MV-4-11 (cell line): ENCODE measurements at places on chromosomes 16 and 17.

DNA sequence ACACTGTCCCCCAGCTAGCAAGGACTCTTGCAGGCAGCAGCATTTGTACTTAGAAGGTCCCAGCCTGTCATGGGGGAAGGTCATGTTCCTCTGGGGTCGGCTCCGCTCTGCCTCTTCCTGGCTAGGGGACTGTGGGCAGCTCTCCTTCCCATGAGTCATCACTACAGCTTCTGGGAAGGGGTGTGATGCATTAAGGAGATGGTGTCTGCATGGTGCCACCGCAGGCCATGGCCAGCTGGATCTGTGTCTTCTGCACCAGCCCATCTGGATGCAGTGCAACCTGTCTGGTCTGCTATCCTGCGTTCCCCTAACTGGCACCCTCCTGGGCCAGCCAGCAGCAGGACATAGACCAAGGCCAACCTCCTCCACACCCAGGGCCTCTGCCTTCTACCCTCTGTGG, 6.3 kb downstream of the STARD3 start:
- peak; percentile 27 for DNase-seq

GRCh38 chr16:84720177-84720579, 20.4 kb downstream of the USP10 start:
- DNase-seq = no peak

DNA sequence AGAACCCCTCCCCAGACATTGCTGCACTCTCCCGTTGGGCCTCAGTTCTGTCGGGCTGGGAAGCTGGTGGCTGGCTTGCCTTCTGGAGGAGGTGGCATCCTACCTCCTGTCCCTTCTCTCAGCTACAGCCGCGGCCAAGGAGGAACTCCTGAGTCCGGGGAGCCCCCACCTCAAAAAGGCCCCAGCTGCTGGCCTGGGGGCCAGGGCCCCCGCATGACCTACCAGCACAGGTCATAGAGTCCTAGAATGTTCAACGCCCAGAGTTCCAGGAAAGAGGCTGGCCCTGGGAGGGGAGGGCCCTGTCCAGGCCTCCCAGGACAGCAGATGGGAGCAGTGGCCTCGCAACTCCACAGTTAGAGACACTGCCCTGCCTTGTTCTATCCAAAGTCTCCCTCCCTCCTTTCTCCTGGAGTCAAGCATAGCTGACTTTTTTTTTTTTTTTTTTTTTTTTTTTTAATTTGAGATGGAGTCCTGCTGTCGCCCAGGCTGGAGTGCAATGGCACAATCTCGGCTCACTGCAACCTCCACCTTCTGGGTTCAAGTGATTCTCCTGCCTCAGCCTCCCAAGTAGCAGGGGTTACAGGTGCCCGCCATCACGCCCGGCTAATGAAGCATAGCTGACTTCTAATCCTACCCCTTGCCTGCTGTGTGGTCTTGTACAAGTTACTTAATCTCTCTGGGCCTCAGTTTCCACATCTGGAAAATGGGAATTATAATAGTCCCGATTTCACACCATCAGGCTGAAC, 7.1 kb downstream of the CARHSP1 start:
- DNase-seq = no peak

DNA sequence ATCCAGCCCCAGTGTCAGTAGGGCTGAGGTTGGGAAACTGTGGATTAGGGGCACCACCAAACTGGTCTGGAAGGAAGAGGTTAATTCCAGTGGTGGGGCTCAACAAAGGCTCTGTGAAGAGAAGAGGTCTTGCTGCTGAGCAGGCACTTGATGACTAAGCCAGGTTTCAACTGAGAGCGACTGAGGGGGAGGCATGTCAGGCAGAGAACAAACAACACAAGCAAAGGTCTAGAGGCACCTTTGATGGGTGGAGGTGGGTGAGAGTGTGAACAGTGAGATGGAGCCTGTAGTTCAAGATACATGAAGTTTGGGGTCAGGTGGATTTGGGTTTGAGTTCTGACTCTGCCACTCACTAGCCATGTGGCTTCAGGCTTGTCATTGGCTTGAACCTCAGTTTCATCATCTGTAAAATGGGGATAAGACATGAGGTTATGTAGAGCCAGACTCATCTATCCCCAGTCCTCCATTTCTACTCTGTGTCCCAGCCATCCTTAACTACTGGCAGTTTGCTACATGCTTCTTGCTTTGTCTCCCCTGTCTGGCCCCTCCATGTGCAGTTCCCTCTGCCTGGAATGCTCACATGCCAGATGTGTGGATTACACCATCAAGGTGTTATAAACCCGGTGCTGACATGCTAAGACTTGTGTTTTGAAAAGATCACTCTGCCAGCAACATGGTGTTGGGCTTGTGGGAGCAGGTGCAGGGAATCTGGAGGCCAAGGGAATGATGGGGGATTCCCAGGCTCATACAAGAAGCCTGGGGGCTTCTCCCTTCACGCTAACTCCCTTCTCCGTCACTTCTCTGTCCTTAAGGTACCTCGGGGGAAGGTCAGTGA, 3.0 kb upstream of the RMI2 start:
- DNase-seq = no peak

DNA sequence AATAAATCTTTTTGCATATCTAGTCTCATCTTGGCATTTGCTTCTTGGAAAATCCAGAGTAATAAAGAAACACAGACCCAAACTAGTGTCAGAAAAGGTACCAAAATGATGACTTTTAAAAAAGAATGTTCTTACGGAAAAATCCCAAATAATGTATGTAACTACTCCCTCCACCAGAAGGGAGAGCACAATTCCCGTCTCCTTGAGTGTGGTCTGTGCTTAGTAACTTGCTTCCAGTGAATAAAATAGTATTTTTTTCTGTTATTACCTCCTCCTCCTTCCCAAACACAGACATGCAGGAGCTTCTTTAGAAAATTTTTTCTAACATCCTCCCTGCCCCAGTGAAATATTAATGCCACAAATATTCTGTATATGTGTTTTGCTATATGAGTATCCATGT, 358.1 kb downstream of the ZFHX3 start:
- DNase-seq = no peak

- no peak for DNase-seq
Measured at GRCh38 chr17:49887086-49887743, 39.3 kb upstream of the TAC4 start.

DNA sequence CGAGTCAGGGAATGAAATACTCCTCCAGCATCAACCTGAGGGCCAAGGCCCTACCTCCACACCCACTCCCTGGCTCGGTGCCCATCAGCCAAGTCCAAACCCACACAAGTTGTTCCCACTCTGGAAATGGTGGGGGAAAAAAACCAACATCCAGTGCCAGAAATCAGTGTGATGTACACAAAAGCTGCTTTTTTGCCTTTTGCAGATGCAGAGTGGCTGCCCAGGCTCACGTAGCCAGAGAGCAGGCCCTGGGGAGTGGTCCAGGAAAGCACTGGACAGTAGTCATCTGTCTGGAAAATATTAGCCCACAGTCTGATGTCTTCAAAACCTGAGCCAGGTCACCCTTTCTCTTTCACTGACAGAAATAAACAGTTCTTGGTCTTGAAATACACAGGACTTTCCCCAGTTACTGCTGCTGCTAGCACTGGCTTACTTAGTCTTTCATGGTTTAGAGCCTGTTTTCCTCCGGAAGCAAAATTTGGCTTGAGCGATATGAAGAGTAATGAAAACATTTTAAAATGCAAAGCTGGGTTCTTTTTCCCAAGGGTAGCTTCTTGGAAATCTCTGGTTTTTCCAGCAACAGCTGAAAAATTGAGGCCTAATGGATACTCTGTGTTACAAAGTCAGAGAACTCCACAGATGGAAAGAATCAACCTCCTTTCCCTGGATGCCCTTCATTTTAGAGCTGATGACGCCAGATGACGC, 18.2 kb upstream of the NOS2 start:
- no peak for DNase-seq

GRCh38 chr16:22665048-22665797, 148.7 kb upstream of the HS3ST2 start:
- DNase-seq = no peak

DNA sequence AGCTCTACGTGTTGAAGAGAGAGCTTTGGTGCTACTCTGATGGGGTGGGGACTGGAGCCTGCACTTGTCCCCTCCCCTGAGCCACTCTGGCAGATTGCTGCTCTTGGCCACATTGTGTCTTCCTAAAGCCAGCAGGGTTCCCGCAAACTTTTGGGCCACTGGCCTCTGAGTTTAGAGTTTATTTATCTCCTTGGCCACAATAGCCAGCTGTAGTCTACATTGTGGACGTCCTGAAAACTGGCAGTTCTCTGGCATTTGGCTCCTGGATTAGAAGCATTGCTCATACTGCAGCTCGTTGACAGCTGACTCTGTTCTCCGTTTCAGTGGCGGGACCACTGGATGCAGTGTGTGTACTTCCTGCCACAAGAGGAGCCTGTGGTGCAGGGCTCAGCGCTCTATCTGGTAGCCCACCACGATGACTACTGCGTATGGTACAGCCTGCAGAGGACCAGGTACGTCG, 34.6 kb downstream of the PRMT7 start:
- DNase-seq = no peak

DNA sequence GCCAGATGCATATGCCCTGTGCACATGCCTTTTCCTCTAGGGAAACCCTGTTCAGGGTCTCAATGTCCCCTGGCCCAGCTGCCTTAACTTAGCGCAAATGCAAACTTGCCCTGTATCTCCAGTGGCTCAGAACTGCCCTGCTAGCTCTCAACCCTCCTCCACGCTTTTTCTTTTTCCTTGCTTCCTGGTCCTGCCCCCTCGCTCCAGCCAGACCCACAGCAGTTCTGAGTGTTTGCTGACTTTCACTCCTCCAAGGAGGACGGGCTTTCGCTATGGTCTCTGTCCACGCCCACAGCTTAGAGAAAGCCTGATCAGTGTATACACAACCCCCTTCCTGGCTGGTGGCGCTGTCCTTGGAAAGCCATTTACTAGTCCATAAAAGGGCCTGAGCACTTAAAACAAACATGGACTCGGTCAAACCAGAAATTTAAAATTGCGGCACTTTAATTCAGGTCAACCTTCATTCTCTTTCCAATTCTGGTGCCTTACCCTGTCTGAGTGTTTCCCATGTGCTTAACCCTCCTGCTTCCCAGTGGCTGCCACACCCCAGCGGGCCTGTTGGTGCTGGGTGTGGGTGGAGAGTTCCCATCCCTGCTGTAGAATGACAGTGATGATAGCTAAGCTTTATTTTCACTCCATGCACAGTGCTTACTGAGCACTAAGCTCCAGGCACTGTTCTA, 15.6 kb upstream of the TMEM98 start:
- DNase-seq = no peak

- no peak for DNase-seq
Measured at GRCh38 chr17:13787636-13788035, 185.9 kb upstream of the HS3ST3A1 start.

GRCh38 chr17:2335726-2336214, 487 bp downstream of the TSR1 start:
- DNase-seq = no peak

GRCh38 chr16:51409001-51409675, 258.1 kb upstream of the SALL1 start:
- DNase-seq = no peak

GRCh38 chr17:16989953-16990860, 18.3 kb upstream of the TNFRSF13B start:
- DNase-seq = no peak

DNA sequence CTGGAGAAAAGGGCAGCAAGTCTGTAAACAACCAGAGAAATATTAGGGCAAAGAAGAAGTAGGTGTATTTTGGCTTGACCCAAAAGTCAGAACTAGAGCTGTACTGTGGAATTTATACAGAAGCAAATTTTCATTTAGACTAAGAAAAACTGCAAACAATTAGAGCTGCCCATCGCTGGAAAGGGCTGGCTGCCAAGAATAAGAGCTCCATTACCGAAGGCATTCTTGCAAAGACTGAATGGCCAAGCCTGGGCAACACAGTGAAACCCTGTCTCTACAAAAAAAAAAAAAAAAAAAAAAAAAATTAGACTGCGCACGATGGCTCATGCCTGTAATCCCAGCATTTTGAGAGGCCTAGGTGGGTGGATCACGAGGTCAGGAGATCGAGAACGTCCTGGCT, 53.9 kb upstream of the TMC5 start:
- DNase-seq = no peak

DNA sequence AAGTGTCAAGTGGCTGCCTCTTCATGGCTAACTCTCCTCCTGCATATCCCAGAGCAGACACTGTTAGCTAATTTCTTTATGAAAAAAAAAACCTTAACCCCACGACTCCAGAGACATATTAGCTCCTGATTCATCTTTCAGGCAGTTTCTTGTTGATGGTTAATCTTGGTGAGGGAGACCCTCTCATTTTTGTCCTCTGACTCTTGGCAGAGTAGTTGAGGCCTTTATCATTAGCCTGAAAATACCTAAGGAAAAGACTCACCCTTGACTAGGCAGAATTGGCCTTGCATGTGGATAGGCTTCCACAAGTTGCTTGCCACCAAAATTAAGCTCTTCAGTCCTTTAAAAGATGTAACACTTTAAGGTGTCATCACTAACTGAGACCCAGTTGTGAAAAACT, 4.0 kb downstream of the CRYBA1 start:
- DNase-seq = no peak

GRCh38 chr17:76048711-76049110, 21.6 kb upstream of the EVPL start:
- DNase-seq = no peak

GRCh38 chr17:78857266-78857665, 16.7 kb upstream of the USP36 start:
- DNase-seq = no peak

DNA sequence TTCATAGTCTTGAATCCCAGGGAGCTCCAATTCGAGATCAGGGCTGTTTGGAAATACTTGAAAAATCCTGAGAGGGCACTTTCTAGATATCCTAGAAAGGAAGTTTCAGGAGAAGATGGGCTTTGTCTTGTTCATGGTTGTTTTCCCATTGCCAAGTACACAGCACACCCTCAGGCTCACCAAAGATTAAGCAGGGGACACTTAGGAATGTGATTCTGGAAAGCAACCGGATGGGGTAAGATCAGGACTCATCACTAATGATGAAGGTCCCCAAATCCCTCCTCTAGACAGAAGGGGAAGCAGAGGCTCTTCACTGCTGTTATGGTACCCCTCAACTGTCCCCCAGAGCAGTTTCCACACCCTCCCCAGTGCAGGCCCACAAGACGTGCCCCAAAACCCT, 40.7 kb downstream of the VAC14 start:
- no peak for DNase-seq

DNA sequence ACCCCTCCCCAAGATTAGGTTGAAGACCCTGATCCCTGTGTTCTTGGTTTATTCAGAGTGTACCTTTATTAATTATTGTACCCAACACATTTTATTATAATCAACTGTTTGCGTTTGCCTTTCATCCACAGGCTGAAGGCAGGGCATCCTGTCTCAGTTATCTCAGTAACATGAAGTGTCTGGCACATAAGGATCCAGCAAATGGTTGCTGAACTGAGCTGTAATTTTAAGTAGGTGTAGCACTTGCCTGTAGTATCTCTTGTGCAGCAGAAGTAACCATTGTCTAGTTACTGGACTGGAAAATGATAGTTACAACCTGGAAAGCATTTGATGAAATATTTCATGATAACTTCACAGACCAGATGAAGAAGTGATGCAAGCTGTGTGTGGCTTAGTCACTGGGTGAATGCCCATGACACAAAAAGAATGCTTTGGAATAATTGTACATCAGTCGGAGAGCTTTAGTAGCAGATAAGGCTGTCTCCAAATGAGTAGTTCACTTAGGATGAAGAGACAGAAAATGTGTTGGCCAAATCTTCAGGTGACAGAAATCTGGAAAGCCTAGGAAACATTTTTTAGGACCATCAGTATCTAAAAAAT, 56.6 kb downstream of the ESRP2 start:
- DNase-seq = no peak

GRCh38 chr17:61081959-61082358, 317.7 kb upstream of the TBX2 start:
- DNase-seq = no peak
